ENCODE measurements at places on chromosomes 16 and 17.

GRCh38 chr17:9936095-9936494 lies 31.0 kb upstream of the RCVRN start:
- no peak for DNase-seq

DNA sequence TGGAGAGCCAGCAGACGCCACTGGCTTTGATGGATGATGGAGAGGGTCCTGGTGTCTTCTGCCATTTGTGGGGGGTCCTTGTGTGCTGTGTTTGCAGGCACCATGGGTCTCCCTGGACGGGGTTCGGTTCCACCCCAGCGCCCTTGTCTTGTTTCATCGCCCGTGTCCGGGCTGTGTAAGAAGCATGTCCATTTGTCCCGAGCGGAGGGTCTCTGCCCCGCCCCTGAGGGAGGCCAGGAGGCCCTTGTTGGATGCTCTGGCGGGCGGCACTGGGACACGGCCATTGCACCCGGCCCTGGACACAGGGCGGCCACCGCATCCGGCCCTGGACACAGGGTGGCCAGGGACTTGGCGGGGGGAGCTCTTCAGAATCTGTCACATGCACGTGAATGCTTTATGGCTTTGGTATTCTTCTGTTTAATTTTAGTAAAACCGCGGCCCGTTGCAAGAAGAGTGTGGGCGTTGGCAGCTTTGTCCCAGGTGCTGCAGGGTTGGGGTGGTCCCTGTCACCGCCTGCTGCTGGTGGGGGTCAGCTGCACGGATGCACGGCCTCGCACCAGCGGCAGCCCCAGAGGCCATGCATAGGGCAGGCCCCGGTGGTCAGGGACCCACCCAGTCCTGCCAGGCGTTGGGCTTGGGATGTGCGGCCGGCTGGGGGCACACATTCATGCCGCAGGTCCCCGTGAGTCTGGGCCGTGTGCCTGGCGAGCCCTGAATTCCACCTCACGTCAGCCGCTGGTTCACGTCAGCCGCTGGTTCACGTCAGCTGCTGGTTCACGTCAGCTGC lies 21.0 kb upstream of the ZNF750 start:
- no peak for DNase-seq

DNA sequence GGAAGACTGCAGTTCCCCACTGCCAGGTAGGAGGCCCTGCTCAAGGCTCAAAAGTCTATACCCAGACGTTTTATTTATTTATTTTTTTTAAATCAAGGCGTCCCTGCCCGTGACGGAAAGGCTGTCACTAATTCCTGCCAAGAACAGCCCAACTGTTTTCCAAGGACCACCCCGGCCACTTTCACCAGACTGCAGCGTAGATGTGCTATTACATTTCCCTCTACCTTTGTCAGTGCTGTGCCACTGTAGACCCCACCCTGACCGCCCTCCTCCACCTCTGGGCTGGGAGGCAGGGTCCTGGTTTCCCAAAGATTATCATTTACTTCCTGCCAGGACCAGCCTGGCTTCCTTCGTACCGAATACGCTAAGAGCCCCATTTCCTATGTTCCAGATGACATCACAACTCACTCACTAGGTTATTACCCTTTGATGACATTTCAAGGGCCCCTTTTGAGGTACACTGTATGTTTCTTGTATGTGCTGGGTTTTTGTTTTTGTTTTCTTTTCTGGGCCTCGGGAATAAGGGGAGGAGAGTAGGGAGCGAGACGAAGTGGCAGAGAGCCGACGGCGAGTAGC lies 6.3 kb upstream of the RNF227 start:
- no peak for DNase-seq

GRCh38 chr17:49365667-49366066 lies 3.6 kb upstream of the ZNF652 start:
- no peak for DNase-seq

GRCh38 chr16:67976205-67976604 lies 4.1 kb downstream of the DPEP3 start:
- DNase-seq: no peak

DNA sequence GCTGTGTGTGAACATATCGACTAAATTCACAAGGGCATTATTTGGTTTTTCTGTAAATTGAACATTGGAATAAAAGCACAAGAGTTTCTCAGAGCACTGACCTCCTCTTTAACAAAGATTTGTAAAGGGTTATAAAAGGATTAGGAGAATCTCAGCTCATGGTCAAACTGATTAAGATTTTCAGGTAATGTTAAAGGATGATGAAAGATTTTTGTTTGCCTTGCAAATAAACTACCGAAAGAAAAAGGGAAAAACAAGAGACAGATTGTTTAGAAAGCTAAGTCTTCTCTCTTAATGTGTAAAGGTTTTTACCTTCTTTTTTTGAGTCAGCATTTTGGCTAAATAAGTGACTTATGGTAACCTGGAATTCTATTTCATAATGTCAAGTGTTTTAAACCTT lies 47.6 kb upstream of the MED9 start:
- DNase-seq: no peak

DNA sequence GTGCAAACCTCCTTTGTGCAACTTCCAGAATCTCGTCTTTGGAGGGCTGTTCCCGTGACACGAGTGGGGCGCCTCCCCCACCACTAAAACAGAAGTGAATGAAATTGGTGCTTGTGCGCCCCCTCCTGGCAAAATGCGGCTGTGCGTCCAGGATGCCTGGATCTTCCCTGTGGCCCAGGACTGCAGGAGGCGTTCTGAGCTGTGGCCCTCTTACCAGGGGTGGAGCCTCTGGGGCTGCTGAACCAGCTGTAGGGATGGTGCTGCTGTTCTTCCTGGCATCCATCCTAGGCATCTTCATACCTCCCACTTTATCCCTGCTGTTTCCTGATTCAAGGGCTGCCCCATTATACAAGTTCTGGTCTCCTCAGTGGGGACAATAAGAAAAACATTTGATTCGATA lies 18.5 kb upstream of the NAGLU start:
- peak; percentile 84 for DNase-seq

DNA sequence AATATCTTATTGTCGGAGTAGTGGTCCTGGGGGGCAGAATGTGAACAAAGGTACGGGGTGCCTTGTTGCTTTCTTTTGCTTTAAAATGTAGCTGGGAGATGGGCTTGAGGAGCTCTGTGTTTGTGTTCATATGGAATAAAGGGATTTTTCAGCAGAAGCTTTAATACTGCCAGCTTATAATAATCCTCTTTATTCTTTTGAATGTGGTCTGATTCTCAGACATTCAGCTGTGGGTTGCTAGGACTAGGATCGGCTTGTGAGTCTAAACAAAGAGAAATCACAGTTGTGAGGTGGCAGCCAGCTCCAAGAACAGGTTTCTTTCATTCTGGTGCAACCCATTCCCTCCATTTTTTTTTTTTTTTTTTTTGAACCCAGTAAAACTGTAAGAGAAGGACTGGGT lies 7.2 kb downstream of the MRPL58 start:
- DNase-seq: no peak

DNA sequence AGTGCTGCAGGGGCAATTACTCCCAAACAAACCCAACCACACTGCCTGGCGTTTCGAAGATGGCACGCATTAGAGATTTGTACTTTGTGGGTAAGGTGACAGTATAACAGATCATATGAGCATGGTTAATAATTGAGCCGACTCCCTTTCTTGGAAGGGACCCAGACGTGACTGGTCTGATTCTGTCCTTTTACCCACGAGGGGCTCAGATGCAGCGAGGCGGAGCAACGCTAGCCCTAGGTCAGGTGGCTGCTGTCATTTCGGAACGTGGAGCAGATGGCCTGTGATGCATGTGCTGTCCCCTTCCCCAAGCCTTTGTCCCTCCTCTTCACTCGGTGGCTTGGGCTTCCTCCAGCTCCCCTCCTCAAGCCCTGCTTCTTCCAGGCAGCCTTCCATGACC lies 84.2 kb downstream of the SNX29 start:
- no peak for DNase-seq

DNA sequence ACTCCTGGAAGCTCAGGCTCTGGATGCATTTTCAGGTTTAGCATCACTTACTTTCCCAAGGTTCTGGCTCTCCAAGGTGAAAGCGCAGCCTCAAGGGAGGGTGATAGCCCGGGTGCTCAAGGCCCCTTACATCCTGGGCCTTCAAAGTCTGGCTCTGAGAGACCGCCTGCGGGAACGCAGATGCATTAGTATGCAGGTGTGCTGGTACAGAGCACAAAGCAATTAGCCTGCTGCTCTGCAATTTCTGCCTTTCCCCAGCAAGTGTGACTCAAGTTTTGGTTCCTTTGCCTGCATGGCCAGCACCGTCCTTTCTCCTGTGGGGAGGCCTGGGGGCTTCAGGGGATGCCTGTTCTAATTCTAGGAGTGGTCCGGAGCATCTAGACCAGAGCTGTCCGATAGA lies 116.2 kb downstream of the AATF start:
- DNase-seq: no peak

DNA sequence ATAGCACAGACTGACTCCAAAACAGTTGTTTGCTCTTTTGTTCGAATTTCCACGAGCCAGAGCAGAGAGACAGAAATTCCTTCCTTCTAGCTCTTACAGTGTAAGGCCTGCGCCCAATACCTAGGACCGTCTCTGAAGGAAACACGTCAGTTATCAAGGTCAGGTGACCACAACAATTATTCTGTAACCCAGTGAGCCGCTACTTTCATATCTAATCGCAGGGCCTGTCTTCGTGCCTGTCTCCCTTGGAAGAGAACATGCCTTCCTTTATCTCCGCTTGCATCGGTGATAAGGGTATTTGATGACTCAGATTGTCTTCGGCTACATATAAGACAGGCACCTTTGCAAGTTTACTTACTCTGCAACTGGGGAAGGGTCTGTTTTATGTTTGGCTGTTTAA lies 288.0 kb downstream of the MAF start:
- no peak for DNase-seq

GRCh38 chr17:80990921-80991644 lies 558 bp upstream of the CHMP6 start:
- no peak for DNase-seq

GRCh38 chr16:87831421-87832136 lies 37.7 kb downstream of the SLC7A5 start:
- no peak for DNase-seq

- no peak for DNase-seq
These were observed at the start of gene SHISA9 for GRCh38 chr16:12901597-12902461. Gene SHISA9, plus strand, starts transcription at chr16:12901598.

DNA sequence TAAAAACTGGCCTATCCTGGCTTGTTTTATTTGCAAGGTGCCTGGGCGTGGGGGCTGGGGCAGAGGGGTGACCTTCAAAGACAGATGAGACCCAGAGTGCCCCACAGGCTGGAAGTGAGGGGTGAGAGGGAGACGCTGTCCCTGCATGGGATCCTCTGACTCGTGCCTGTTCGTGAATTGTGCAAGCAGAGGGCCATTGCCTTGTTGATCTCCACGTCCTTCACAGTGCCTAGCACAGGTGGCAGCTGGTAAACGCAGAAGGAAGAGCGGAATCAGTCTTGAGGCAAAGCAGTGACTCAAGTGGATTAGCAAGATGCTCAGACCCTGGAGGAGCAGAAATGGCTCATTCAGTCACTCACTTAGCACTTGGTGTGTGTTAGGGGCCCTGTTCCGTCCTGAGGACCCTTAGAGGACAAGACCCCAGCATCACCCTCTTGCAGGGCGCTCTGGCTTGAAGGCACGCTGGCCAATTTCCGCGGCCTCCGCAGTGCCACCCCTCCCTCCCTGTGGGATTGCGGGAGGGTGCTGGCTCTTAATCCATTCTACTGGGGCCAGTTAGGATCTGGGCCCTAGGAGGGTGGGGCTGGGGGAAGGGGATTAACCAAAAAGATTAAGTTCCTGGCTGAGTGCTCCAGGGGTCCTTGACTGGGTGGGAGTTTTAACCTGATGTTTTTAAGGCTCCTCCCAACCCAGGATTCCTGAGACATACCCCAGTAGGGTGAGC lies 151.2 kb downstream of the CCDC182 start:
- DNase-seq: no peak

DNA sequence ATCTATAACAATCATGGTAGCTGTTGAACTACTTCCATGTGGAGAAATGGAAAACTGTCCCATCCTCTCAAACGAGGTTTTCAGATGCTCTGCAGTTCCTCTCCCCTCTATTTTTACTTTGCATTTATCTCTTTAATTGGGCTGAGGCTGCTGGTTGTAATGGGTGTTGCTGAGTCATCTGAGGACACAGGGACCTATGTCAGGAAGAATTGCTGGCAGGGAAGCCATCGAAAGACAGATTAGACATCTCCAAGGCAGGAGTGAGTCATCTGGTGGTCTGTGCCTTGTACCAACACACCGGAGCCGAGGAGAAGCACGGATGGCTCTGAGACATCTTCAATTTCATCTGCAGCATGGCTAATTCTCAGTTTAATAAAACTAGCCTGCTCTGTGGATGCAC lies 394.5 kb downstream of the GRIN2A start:
- no peak for DNase-seq

DNA sequence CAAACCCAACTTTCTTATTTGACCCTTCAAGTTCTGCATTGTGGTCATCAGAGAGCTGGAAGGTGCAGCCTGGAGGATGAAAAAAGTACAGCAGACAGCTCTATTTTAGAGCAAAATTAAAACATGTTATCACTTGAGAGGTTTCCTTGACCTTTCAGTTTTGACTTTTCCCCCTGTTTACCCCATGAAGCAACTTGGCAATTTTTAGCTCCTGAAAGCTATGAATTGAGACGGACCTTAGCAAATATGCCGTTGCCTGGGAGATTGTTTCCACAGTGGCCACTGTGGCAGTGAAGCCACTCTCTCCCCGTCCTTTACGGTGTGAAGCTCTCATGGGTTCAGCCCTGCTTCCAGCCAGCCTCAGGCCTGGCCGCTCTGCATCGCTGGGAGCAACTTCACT lies 398.6 kb downstream of the CPPED1 start:
- DNase-seq: no peak

DNA sequence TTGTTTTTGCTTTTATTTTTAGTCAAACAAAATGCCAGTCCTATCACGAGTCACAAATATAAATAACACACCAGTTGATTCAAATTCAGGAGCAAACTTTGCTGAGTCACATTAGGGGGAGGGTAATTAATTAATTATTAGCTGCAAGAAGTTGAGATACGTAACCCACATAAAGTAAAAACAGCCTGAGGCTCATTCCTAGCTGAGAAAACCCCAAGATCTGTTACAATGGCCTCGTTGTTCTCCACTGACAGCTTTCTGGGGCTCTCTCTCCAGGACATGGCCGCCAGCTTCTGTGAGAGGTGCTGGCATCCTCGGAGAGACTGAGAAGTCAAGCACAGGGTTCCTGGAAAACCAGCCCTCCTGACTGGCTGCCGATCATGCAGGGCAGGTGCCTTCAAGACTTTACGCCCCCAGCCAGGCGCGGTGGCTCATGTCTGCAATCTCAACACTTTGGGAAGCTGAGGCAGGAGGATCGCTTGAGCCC lies 11.1 kb downstream of the RAB40B start:
- no peak for DNase-seq

DNA sequence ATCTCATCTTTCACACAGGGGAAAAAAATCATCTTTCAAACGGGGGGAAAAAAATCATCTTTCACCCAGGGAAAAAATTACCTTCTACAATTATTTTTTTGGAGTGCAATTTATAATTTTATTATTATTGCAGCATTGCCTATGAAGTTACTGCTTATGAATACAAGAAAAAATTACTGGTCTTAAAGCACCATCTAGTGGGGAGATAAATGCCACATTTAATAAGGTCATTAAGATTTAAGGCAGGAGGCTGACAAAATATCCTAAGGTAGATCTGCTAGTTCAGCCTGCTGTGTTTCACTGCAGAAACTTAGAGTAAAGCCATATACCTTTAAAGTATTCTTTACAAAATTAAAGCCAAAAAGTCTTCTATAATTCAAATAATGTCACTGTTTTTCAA lies 13.7 kb downstream of the SHCBP1 start:
- peak; percentile 48 for DNase-seq
